Astrocyte (in vitro differentiated cells and primary cell): ENCODE measurements at places on chromosomes 5 and 9. TPM values are rescaled to one million over a fixed set of nuclear protein-coding genes. Genes with fewer than 3 reads are reported as not detected.

DNA sequence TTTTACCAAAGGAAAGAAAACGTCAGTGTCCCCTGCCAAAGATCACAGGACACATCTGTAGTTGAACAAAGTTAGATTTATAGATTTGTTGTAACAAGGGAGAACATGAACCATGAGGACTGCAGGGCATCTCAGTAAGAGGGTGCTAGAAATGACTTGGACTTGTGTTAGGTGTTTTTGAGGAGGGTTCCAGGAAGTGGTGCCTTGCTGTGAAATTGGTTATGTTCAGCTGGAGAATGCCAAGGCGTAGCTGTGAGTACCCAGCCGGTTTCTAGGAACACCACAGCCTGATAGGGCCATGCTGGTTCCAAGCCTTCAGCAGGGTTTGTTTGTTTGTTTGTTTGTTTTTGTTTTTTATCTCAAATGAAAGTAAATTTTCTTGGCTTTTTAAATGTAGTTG, 5.3 kb downstream of the SPEF2 start:
- DNase-seq, result no peak

The AQP7 gene
- total RNA-seq, result 0.65 and 1.9 TPM in 2 replicates

The CMYA5 gene
- total RNA-seq, result 1.2 and 1.5 TPM in 2 replicates

The GFM2 gene
- 36.1 and 38.9 TPM in 2 replicates for total RNA-seq

DNA sequence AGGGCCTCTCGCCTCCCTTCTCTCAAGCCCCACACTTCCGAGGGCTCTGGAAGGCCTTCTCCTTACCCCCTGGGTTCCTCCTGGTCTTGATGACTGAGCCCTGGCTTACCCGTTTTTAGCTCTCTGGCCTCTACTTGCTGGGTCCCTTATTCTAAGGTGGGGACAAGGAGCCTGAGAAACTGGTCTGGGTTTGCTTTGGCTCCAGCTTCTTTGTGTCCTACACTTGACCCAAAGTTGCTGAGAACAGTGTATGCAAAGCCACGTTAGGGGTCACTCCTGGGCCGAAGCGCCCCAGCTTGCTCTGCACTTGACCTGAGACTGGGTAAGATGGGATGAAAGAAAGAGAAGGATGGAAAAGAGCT, 788 bp downstream of the ZNF346 start:
- DNase-seq, result no peak

- DNase-seq, result no peak
Observed at GRCh38 chr9:118928722-118929121, 440.5 kb downstream of the BRINP1 start.

The PCDHA3 gene
- total RNA-seq, result 0.84 and 1.1 TPM in 2 replicates

The ADCY2 gene
- total RNA-seq, result 3.7 and 5.7 TPM in 2 replicates

DNA sequence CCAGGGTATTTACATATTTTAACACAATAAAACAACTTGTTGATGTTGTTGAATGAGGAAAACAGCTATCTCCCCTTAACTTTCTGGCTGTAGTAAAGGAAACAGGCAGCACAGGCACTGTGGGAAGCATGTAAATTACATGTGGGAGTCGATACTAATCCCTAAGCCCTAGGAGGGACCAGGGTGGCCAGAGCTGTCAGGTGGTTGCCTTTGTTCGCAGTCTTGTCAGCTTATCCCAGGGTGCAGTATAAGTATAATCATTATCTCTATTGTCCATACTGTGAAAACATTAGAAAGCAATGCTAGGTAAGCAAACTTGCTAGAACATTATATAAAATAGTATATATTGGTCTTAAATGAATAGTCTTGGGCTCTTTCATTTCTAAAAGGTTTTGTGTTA, 125.6 kb upstream of the RPS23 start:
- no peak for DNase-seq

The SV2C gene
- 0.05 TPM in 2 replicates for total RNA-seq

DNA sequence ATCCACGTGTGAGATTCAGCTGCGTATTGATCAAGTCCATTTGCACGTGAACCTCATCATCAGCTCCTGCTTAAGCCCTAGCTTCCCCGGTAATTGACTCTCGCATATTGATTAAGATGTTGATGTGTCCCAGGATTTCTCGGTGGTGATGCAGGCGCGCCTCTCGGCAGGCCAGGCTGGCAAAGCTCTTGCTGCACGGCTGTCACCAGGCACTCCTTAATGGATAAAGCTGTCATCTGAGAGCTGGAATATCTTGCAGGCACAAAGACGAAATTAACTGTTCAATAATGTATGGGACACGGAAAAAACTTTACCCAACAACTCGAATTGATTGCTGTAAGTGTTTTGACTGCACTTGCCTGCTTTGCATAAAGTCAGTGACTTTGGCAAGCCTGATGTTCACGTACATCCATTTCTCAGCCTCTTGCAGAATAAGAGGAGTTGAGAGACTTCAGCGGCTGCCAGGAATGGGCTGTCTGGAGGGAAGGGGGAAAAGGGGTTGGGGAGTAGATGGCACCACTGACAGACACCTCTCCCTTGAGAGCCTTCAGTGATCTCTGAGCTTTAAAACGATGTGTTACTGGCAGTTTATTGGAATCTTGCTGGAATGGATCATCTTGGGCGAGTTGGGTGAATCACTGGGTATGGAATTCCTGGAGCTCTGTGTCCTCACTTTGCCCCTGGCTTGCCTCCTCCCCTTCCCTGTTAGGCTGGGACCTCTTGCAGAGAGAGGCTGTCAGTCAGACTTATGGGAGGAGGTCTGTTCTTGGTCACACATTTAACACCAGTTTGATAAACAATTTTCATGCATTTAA, 650.3 kb downstream of the CCDC171 start:
- peak; percentile 97 for DNase-seq

The STKLD1 gene
- total RNA-seq, result 0.58 and 0.82 TPM in 2 replicates

The GPX3 gene
- total RNA-seq, result 12.2 and 15.6 TPM in 2 replicates

DNA sequence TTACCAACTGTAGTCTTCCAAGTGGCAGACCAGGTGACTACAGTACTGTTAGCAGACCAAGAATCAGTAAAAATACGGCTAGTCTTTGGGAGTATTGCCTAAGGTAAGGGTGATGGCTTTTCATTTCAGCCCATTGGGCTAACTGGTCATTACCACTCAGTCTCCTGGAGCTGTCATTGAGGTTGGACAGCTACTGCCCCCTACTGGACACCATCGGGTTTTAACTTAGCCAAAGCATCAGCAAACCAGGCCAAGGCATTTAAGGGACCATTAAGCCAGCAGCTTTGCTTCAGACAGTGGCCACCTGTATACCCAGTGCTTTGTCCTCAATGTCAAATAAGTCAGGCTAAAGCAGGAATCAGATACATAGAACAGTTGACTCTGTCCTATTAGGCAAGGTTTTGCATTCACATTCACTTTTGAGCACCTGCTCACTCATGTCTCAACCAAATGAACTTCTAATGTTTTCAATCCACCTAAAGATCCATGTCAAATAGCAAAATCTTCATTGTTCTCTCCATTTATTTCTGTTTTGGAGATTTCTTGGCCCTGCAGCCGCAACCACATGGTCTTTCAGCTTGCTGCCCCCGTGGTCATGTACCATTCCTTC, 117.2 kb downstream of the INVS start:
- peak; percentile 10 for DNase-seq

DNA sequence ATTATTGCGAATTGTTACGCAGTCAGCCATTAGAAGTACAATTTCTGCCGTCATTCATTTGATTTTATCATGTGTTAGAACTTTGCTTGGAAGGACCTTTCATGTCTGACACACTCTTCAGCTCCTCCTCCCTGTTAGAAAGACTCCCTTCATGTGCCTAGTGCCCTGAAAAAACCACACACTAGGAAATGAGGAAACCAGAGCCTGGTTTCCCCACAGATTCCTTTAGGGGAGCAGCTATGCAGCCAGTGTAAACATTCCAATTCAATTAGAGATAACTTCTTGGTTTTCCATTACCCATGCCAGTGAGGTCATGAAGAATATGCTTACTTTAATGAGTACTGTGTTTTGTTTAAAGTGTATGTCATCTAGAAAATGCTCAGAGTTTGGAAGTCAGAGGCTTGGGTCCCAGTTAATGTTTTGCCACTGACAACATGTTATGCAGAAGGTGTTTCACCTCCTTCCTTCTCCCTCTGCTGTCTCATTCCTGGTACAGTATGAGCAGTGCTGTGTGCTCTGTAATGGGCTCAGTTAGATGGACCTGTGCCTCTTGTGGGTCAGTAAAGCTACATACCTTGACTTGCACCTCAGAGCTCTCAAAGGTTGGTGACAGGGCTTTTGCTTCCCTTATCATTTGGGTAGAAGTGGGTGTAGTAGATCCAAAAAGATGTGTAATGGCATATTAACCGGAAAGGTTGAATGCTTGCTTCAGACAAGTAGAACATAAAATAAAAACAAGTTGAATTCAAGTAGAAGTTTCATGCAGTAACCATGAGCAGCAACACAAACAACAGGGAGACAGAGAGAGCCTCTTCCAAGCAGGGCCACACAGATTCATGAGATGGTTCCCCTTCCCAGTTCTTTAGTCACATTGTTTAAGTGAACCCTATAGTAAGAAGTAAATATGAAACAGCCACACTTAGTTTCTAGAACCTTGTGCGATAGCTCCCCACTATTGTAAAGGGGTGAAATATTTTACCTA, 52.6 kb upstream of the TNFAIP8 start:
- peak; percentile 99 for DNase-seq

The SECISBP2 gene
- total RNA-seq, result 17.8 and 19.0 TPM in 2 replicates

The SOX30 gene
- total RNA-seq, result 0.14 and 0.19 TPM in 2 replicates

- DNase-seq, result no peak
Observed at GRCh38 chr9:76247426-76247825, 146.8 kb downstream of the RFK start.

The FAT2 gene
- 0.07 and 0.14 TPM in 2 replicates for total RNA-seq

DNA sequence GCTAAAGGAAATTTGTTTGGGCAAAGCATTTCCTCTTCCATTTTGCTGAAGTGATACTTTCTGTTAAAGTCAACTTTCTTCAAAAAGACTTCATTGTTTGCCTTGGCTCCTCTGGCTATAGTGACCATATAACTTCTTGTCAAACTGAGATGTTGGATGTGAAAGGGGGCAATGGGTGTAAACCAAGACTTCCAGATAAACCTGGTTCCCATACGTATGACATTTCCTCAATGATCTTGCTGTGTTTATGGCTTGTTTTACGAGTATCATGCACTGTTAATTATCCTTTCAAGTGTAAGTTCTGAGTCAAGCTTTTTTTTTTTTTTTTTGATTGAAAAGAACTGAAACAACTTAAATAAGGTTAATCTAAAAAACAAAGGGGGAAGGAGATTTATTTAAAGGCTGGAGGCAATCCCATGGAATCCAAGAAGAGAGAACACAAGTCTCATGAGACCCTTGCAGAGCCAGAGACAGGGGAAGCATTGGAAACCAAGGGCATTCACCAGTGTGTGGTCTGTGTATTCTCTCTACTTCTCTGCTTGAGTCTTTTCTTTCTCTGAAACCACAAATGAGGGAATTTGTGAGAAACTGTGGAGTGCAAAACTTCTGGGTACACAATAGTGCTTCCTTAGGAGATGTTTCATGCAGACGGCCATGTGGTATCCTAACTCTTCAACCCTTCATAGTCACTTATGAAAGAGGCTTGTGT, 335.3 kb downstream of the RAB3C start:
- no peak for DNase-seq

DNA sequence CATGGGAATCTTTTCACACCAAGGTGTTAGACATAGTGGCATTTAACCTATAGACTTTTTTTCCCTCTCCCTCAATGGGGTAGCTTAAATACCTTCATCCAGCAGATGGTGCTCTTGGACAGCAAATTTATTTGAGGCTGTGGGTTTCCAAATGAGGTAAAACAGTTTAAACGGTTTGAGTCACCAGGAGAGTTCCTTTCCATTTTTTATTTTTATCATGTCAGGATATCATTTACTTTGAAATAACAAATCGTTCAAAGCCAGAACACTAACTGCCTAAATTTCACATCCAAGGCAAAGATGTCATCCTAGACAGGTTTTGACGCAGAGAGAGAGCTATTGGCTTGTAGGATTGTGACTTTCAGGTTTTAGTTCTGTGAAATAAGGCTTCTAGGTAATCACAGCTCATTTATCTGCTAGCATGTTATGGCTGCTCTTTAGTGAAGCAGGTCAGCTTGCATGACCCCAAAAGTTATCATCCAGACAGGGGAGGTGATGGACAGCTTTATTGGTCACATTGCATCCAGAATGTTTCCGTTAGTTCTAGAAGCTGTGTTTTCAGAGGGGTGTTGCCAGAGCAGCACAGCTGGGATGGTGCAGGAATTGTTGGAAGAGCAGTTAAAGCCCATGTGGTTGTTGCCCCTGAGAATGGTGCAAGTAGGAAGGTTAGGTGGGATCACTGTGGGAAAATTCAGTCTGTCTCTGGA, 69.8 kb downstream of the KDM4C start:
- DNase-seq, result peak; percentile 15

GRCh38 chr9:81526587-81526986, 162.8 kb downstream of the TLE1 start:
- peak; percentile 82 for DNase-seq

GRCh38 chr9:841371-842209, at the start of gene DMRT1:
DMRT1 (plus strand) TSS chr9:841697; CDS start chr9:841839, 142 bp downstream.
- no peak for DNase-seq

GRCh38 chr5:95621839-95622629, 2.1 kb downstream of the GPR150 start:
- DNase-seq, result no peak

GRCh38 chr5:87746891-87747377, 334.2 kb upstream of the CCNH start:
- peak; percentile 74 for DNase-seq
